ENCODE measurements at places on chromosomes 3 and 15. TPM values are rescaled to one million over a fixed set of nuclear protein-coding genes. Genes with fewer than 3 reads are reported as not detected.

The KIF15 gene
- total RNA-seq: 8.8 TPM

The TNFSF10 gene
- 17.3 TPM for total RNA-seq

The ACKR2 gene
- 2.2 TPM for total RNA-seq

The CATSPER2 gene
- 0.51 TPM for total RNA-seq

The MEIS2 gene
- 42.1 TPM for total RNA-seq

The PLS1 gene
- total RNA-seq: 1.4 TPM

The CLDN18 gene
- total RNA-seq: 0.62 TPM

The ROBO1 gene
- 79.3 TPM for total RNA-seq

The AP3B2 gene
- 1.3 TPM for total RNA-seq

The ZNF148 gene
- 36.2 TPM for total RNA-seq

The GALNT15 gene
- total RNA-seq: 5.5 TPM

- DNase-seq: no peak
Measured at GRCh38 chr3:184317201-184317600, 2.8 kb downstream of the EIF4G1 start.

DNA sequence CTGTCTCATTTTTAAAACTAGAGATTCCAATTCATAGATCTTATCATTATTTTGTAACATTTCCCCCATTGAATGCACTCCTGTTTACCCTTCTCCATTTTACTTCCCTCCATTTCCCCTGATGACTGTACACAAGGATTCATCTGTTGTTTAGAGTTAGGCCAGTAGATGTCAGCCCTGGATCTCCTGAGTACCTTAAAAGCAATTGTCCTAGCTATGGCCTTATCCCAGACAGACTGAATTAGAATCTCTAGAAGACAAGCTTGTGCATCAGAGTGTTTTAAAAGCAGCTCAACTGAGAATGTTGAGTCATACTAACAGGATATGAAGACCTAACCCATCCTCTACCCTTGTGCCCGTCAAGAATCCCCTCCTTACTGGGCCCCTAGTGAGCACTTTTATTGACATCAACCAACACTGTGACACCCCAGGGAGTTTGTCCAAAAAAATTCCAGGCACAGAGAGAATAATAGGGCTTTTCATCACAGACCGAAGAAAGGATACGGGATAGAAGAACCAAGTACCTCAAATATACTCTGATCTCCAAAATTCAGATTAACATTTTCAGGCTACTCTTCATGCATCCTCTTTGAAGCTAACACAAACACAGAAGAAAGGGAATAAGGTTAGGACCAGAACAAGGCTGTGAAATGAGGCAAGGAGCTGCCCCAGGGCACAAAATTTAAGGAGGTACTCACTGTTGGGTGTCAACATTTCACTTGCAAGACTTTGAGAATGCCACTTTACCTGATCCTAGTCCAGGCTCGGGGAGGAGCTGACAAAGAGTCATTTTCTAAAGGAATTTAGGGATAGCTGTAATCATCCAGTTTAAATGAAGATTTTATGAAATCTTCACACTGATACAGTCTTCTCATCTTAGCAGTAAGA lies 17.1 kb downstream of the ZBED2 start:
- peak; percentile 38 for DNase-seq

DNA sequence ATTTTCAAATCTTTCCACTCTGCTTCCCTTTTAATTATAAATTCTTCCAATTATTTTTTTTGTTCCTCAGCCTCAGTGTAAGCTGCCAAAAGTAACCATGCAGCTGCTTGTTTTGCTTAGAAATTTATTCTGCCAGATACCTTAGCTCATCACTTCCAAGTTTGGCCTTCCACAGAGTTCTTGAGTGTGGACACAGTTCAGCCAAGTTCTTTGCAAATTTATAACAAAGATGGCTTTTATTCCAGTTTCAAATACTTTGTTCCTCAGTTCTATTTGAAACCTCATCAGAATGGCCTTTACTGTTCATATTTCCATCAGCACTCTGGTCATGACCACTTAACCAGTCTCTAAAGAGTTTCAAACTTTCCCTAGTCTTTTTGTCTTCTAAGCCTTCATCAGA lies 10.3 kb downstream of the RTP1 start:
- peak; percentile 17 for DNase-seq

GRCh38 chr3:142972092-142972753 lies 8.7 kb upstream of the PAQR9 start:
- DNase-seq: no peak

GRCh38 chr3:184239221-184239620 lies 9.5 kb downstream of the ALG3 start:
- no peak for DNase-seq

DNA sequence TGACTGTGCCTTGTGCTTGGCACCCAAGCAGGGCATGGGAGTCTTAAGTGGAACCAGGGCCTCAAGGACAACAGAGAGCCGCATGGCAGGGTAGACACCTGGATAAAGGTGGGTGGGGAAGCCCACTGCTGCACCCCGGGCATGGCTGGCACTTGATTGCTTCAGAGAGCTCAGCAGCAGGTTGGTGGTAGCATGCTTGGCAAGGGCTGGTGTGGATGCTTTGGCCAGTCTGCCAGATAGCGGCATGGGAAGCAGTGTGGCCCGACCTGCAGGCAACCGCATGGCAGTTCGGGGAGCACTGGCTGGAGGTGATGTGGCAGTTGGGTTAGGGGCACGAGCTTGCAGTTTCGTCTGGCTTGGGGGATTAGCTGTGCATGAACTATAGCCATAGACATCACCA lies 2.5 kb downstream of the CCDC71 start:
- DNase-seq: no peak

DNA sequence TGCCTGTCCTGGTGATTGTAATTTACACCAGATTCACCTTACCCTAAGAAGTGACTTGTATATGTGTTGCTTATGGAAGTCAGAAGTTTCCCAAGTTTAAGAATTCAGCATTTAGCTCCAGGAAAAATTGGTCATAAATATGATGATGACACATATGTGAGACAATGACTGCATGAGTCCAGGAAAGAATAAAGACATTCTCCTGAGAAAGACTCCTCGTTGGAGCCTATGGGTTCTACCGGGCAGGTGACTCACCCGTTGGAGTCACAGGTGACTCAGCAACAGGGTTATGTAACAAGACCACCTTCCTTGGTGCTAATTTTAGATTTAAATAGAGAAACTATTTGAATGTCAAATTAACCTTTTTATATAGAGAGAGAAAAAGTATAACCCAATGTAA lies 662.4 kb downstream of the FHIT start:
- no peak for DNase-seq

DNA sequence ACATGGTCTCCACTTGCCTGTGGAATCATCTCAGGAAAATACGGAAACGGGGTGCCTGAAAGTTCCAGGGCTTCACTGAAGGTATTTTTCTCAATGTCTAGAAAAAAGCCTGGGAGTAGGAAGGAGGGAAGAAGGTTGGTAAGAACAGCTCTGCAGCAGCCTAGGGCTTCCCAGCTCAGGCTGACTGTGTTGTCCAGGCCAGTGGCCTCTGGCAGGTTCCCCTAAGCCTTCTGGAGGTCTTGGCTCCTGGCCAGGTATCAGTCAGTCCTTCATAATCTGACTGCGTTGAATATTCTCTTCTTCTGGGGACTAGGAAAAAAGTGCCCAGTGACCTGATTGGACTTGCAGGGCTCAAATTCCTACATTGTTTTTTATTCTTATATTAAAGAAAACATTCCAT lies 38.6 kb downstream of the SSR3 start:
- DNase-seq: no peak

DNA sequence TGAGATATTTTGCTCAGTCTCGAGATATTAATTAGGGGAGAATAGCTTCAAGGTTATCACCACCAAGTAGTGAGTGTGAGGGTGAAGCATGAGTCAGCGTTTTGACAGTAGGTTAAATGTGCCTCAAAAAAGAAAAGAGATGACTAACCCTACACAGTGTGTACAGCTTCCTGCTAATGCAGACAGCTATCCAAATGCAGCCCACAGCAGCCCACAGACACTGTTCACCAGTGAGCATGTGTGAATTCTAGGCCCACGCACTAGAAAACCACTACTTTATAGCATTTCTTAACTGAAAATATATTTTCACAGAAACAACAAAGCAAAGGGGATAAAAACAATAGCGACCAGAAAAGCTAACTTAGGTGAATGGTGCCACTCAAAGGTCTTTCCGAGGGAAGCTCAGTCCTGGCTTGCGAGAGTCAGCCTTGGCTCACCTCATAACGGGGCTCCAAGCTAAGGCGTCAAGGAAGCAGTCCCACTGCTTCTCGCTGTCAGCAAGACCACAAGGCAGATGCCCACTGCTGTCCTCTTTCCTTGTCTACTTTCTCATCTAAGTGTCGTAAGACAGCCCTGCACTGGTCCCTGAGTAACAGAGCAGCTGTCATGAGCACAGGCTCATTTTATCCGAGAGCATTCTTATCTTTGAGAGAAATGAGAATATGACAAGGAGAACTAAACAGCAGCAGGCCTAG lies 47.6 kb downstream of the TXNRD3 start:
- no peak for DNase-seq

DNA sequence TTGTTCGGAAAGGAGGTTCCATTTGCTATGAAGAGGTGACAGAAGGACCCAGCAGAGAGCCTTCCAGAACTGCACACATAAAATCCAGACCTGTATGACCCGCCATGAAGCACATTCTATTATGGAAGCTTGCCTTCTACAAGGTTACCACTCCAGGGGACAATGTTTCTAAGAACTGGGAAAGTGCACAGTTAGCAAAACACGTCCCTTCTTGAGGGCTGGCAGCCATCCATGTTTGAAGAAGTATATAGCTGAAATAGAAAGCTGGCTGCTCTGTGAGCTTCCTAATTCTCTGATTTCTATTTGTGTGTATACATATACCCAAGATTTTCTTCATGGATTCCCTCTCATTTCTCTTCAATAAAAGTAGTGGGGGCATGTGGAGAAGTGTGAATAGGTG lies 74.6 kb downstream of the CNTN3 start:
- peak; percentile 50 for DNase-seq

DNA sequence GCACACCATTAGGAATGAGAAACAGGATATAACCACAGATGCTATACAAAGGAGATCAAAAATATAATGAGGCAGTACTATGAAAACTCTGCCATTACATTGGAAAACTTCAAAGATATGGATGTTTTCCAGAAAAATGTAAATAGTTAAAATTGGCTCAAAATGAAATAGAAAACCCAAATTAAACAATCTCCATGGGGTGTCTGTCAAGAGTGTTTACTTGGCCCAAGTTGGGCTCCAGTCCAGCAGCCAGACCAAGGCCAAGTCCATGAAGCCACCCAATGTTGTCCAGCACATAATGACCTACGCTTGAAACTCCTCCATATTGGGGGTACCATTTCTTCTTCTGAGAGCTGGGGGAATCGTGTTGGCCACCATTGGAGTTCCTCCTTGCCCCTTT lies 37.1 kb downstream of the CTXND1 start:
- no peak for DNase-seq

DNA sequence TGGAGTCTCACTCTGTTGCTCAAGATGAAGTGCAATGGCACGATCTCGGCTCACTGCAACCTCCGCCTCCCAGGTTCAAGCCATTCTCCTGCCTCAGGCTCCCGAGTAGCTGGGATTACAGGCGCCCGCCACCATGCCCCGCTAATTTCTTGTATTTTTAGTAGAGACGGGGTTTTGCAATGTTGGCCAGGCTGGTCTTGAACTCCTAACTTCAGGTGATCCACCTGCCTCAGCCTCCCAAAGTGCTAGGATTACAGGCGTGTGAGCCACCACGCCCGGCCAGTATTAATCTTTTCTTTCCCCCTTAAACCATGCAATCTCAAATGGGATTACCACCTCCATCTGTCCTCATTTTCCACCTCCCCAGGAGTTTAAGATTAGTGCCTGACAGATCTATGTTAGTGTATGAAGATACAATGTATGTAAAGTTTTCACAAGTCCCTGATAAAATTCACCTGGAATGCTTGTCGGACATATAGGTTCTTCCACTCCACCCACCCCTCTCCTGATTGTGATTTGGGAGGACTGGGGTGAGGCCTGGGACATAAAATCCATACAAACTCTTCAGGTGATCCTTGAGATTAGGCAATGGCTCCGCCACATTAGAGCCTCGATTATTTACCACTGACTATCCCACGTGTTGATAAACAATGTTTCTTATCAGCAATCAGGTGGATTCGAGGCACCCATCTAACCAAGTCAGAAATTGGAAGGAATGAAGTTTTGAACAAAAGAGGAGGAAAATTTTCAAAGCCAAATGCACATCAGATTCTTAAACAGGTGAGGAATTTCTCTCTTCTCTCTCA lies 1.2 kb downstream of the PARL start:
- DNase-seq: no peak

DNA sequence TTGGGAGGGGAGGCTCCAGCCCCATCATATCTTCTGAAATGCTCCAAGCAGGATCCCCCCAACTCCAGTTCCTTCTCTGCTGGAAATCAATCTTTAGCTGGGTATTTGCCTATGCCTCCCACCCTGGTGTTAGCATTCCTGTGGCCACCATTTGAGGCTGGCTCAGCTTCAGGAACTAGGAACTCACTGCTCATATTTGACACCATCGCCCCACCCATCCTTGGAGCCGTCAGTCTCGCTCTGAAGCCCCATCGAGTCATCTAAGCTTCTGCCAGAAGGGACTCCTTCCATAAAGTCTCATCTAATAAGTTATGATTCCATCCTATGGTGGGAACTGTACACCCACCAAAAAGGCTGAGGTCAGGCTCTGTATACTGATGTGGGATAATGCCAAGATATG lies 26.4 kb downstream of the PRKCD start:
- DNase-seq: no peak

DNA sequence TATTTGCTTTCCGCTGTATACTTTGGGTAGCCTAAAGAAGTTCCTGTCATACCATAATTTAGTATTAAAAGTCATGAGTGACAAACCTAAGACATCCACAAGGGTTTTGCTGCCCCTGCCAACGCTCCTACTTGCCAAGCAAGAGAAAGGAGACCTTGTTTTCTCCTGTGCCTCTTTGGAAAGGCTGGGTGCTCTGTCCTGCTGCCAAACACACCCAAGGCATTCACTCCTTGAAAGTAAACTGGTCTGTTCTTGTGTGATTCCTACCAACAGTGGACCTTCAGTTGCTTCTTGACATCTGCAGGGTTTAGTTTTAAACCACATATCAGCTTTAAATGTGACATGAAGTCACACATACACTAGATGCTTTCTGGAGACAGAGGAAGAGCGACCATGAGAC lies 295.4 kb downstream of the SLC9A9 start:
- peak; percentile 27 for DNase-seq

GRCh38 chr15:94312946-94313345 lies 81.6 kb downstream of the MCTP2 start:
- DNase-seq: no peak

All from tongue (tissue), 3 donors.